Cardiac atrium fibroblast (primary cell): ENCODE measurements at places on chromosomes 11 and 22. TPM values are rescaled to one million over a fixed set of nuclear protein-coding genes. Genes with fewer than 3 reads are reported as not detected.

ASPHD2 gene
- 1.6 and 3.7 TPM in 2 replicates for total RNA-seq

GGT5 gene
- 173 and 218 TPM in 2 replicates for total RNA-seq

DNAJB13 gene
- not detected in 2 replicates for total RNA-seq

GRAP2 gene
- total RNA-seq, result not detected in 2 replicates

APOA1 gene
- total RNA-seq, result 2.3 TPM in 1 of 2 replicates, not detected in the other

SERHL2 gene
- total RNA-seq, result 2.6 and 3.6 TPM in 2 replicates

SSH3 gene
- total RNA-seq, result 10.0 and 39.9 TPM in 2 replicates

RBFOX2 gene
- 77.8 and 91.0 TPM in 2 replicates for total RNA-seq

OR51B2 gene
- total RNA-seq, result not detected in 2 replicates

SAA4 gene
- total RNA-seq, result not detected in 2 replicates

OR56B1 gene
- not detected in 2 replicates for total RNA-seq

NUP98 gene
- total RNA-seq, result 67.3 and 75.0 TPM in 2 replicates

UPK3A gene
- not detected in 2 replicates for total RNA-seq
